AG09309 (cell line): ENCODE measurements at places on chromosomes 2 and 18.

DNA sequence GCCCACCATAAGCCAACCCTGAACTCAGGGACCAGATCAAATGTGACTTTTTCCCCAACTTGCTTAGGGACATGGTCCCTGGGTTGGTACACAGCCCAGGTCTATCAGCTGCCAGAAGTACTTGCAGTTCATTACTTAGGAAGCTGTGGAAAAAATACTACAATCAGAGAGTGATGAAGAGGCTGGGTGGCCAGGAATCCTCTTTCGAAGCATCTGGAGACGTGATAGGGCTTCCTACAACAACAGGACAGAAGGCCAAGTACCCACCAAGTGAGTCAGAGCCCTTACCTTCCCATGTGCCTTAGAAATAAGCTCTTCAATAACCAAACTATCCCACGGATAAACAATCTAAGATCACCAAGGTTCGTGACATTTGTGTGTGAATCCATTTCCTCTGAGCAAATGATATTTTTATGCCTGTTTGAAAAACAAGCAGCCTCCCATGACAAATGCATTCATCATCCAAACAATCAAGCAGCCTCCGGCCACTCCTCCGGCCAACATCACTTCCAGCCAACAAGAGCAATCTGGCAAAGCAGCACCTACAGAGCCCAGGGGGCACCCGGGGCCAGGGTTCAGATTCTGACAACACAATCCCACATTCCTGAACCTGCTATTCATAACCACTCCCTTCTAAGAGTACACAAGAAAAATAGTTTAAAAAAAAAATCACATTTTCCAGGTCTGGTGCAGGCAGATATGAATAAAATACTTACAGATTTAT lies 26.4 kb downstream of the TBC1D8 start:
- peak; percentile 67 for DNase-seq

GRCh38 chr2:113124181-113124961 lies 3.0 kb upstream of the IL1RN start:
- no peak for DNase-seq

DNA sequence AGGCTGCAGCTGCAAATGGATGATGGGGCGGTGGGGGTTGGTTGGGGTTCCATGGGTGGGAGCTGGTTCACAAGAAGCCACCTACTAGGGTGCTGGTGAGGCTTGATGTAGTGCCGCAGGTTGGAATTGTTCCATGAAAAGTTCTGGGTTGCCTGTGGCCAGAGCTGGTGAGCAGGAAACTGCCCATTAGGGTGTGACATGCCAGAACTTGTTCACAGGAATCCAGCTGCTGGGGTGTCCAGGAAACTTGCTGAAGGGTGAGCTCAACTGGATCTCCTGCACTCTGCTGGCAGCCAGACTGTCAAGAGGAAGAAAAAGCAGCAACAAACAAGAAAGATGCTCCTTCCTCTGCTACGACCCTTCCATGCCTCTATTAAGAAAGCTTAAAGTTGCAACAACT lies 48.8 kb downstream of the MAP3K20 start:
- DNase-seq = no peak

- DNase-seq = no peak
These were observed 162.7 kb downstream of the PKP4 start for GRCh38 chr2:158619496-158619895.

- no peak for DNase-seq
These were observed 625 bp upstream of the NBAS start for GRCh38 chr2:15561574-15562344.
